ENCODE measurements at places on chromosomes 7 and 10.

DNA sequence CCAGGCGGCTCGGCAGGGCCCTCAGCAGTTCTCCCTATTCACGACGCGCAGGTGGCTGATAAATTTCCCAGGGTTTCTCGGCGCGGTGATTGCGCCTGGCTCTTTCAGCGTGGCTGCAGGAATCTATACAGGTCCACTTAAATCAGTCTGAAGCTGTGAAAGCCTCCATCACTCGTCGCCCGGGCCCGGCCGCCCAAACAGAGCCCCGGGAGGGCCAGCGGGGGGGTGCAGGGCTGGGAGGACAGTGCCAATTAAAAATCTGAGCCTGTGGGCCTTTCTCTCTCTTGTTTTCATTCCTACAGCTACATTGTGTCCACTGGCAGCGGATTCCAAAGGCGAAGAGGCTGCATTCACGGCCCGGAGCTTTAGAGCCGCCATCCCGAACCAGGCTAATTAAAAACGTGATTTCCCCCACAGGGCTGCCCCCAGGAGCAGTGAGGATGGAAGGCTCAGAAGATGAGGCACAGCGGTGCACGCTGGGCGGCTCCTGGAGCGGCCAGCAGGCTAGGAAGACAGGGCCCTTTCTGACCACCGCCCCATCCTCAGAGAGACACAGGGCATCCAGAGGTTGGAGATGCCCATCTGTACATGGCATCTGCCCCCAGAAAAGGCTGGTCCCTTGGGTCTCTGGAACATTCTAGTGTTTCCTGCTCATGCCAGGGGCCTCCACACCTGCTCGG lies 100.7 kb downstream of the FAM53B start:
- DNase-seq, result no peak

DNA sequence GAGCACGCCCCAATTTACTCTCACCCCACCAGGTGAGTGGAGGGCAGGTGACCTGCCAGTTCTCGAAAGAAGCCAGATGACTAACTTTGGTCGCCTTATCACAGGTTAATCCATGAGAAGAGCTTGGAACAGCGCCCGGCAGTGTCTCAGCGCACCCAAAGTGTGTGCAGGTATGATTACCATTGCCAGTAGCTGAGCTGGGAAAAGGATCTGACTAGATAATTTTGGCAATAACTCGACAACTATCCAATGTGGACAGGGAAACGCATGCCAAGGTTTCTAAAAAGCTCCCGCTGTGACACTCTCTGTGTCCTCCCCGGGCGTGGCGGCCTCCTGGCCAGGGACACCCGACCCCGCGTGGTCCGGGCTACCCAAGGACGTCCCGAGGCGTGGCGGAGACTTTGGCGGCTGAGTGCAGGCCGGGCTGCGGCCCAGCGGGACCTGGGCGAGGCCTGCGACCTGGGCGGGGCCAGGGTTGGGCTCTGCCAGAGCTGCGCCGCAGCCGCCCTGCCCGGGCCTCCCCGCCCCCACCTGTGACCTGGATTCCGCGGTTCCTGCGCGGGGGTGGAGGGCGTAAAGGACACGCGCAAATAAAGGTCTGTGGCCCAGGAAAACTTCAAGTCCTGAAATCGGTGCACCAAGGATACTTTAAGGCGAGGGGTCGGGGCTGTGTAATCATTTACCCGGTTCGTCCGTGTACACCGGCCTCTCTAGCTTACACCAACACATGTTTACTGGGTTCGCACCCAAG lies 13.7 kb upstream of the WAPL start:
- DNase-seq, result no peak

DNA sequence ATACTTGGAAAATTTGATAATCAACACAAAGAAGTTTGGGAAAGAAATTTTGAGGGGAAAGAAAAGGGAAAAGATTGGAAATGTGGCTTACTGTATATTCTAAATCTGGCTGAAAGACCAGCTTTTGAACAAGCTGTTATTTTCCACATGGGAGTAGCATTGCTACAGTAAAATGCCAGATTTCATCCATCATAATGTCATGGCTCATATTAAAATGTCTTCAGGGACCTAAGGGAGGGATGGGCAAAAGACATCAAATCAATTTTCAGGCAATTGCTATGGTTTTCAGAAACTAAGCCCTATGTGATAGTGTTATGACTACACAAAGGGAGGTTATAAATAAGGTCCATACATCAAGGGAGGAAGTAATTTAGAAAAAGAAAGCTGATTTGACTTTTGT lies 1116.9 kb upstream of the CELF2 start:
- DNase-seq, result no peak

- DNase-seq, result no peak
Measured at GRCh38 chr10:110525349-110526260, 27.9 kb downstream of the DUSP5 start.

- DNase-seq, result no peak
Measured at GRCh38 chr7:12757443-12757842, 70.0 kb downstream of the ARL4A start.

DNA sequence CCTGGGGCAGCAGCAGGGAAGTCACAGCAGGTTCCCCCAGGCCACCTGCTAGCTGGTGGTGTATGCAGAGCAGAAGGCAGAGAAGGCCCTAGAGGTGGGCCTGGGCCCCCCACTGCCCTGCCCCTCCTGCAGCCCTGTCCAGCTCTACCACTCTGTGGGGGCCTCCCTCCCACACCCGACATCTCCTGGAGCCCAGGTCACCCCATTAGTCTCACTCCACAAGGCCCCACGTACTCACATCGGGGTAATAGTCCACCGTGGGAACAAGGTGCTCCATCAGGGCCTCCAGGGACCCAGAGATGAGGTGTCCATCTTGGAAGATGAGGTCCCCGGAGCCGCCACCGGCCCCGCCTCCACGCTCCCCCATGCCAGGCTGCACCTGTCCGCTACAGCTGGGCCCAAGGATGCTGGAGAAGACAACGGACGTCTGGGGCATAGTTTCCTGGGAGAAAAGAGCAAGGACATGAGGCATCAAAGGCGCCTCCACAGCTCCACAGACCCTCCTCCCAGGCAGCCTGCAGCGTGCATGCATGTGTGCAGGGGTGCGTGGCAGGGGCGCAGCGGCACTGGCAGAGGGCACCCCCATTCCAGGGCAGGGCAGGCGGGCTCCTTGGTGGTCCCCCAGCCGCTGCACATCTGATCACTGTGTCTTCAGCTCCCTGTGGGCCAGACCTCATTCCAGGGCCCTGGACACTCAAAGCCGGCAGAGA lies 61.0 kb downstream of the RASGEF1A start:
- no peak for DNase-seq

DNA sequence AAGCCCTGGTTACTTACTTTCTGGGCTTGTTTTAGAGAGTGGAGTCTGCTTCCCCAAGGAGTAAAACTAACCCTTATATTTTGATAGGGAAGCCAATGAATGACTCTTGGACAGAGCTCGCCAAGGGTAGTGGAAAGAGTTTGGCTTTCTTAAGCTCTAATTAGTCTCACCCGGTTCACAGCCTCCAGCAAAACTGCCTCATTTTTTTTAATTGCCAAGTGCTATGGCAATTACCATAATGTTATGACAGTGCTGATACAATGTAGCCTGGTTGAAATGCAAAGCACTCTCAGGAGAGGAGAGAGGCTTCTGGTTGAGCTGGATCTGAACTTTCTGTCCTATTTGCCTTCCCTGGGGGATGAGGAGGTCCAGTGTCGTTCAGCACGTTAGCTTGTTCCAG lies 376.1 kb upstream of the CHRM2 start:
- DNase-seq, result no peak

DNA sequence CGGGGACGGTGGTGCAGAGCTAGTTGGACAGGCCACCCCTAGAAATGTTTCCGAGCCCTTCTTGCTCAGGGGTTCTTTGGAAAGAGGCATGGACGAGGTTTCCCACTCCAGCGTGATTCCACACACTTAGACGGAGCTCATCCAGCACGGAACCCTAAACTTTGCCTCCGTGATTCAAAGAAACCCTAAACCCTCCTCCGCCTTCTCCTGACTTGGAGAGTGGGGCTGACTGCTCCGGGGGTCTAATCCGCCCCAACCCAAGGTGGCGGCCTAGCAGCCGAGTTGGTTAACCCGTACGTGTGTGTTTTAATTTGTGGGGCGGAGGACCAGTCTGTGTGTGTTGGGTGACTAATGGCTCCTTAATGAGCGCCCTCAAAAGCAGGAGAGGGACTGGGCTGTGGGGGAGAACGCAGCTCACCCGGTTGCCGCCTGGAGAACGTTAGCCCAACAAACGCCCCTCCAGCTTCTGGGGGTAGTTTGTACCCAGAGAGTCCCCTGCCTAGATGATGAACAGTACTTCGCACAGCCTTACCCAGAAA lies 3.8 kb downstream of the NEUROG3 start:
- DNase-seq, result no peak

- DNase-seq, result no peak
Measured at GRCh38 chr10:16907687-16908086, 90.5 kb upstream of the RSU1 start.

GRCh38 chr7:3463696-3464095 lies 162.6 kb downstream of the SDK1 start:
- no peak for DNase-seq

GRCh38 chr7:17546189-17546588 lies 247.7 kb downstream of the AHR start:
- DNase-seq, result no peak

DNA sequence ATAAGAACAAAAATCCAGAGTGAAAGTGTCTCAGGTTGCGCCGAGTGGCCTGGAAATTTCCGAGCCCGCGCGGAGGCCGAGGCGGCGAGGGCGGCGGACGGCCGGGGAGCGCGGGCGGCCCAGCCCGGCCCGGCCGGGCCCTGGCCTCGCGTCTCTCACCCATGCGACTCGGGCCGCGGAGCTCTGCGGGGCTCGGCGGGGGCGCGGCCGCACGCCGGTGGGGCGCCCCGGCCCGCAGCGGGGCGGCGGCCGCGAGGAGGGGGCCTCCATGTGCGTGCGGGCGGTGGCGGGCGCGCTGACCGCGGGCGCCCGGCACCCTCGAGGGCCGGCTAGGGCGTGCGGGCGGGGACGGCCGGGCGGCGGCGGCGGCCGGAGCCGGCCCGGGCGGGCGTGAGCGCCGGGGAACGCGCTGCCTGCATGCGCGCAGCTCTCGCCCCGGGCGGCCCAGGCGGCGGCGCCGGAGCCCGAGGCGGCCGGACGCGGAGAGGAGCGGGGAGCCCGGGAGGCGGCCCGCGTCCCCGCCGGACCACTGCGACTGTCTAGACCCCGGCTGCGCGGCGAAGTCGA lies 302 bp upstream of the EN2 start:
- DNase-seq, result no peak

DNA sequence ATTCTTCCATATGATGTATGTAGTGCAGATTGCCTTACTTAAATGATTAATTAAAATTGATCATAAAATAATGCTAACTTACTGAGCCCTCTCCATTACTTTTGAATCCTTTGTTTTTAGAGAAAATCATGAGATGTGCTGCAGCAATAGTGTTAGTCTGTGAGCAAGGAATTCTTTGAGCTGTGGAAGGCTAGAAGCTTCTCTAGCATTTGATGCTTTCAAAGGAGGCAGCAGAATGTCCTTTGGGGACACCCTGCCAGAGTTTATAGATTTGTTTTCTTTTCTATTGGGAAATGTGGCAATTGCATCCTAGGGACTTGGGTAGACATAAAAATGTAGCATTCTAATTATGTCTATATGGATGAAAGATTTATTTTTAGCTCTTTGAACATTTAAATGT lies 284.1 kb upstream of the SMIM30 start:
- DNase-seq, result no peak
